ENCODE measurements at places on chromosomes 6 and 20. TPM values are rescaled to one million over a fixed set of nuclear protein-coding genes. Genes with fewer than 3 reads are reported as not detected.

Gene SPATA25
- total RNA-seq = 1.3 TPM

Gene MEI4
- total RNA-seq = not detected

Gene DPPA5
- total RNA-seq = not detected

Gene MAP3K7
- 20.4 TPM for total RNA-seq

Gene FRS3
- total RNA-seq = 8.5 TPM

Gene CLPSL1
- total RNA-seq = not detected

Gene IMPG1
- not detected for total RNA-seq

Gene RAET1E
- 0.96 TPM for total RNA-seq

Gene POM121L2
- not detected for total RNA-seq

Gene OR2B6
- not detected for total RNA-seq

Gene VSTM2L
- total RNA-seq = 12.9 TPM

Gene KCNK17
- 3.7 TPM for total RNA-seq

Gene ELOVL4
- total RNA-seq = 0.17 TPM

Gene JPH2
- 7.9 TPM for total RNA-seq

Gene C6orf52
- not detected for total RNA-seq

DNA sequence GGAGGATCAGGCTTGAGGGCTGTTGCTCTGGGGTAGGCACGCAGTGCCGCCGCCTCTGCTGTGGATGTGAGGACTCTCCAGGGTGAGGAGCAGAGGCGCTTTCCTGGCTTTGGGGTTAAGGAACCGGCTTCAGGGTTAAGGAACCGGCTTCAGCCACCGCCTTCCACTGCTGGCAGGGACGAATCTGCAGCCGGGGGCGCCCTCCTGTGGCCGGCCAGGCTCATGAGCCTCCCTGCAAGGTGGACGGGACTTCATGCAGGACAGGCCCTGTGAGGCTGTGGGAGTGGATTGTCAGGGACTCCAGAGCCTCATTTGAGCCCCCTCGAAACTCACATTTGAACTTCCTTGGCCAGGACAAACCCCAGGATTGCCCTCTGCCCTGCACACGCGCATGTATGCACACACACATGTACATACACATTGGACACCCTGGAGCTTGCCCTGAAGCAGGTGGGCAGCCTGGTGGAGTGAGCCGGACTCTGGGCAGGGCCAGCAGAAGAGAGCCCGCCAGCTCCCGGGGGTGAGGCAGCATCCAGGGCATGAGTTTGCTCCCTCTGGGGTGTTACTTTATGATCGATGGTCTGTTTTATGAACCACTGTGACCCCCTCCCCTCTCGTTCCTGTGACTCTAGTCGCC, 146.9 kb downstream of the PHACTR3 start:
- H3K27me3 ChIP-seq = peaks cover 41% of the 10 kb centered on the region
- no peak overlapping the region for H3K27ac ChIP-seq
- H3K4me1 ChIP-seq = peaks cover 18% of the 10 kb centered on the region
- DNase-seq = peak; percentile 83
- no peaks in the 10 kb centered on the region for H3K36me3 ChIP-seq

DNA sequence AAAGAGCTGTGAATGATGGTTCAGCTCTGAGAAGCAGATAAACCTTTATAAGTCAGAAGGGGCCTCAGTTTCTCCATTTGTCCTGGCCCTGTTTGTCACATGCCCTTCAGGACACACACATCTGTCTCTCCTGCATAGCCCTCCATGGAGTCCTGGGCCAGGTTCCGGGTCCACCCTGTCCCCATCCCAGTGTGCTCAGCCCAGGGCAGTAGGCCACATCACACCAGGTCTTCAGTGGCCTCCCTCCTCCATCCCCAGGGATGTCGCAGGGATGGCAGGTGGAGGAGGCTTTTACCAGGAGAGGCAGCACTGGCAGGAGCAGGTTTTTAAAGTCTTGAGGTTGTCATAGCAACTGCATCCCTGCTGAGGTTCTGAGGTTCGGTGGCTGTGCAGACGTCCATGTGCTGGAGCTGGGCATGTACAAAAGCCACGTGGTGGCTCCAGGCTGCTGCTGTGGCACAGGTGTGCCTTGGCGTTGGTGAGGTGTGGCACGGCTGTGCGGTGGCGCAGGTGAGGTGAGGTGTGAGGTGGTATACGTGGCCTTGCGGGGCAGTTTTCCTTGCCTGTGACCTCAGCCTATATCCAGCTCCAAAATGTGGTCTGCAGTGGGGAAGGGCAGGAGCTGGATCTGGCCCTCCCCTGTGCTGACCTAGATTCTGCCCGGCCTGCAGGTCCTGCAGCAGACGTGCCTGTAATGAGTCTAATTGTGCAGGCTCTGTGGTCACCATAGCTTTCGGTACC, 8.0 kb upstream of the NPBWR2 start:
- H3K27ac ChIP-seq = no peak overlapping the region
- no peaks in the 10 kb centered on the region for H3K36me3 ChIP-seq
- H3K4me3 ChIP-seq = no peak overlapping the region
- H3K4me1 ChIP-seq = no peaks in the 10 kb centered on the region
- no peaks in the 10 kb centered on the region for H3K27me3 ChIP-seq
- DNase-seq = peak; percentile 45

- H3K4me3 ChIP-seq = no peak overlapping the region
- no peaks in the 10 kb centered on the region for H3K36me3 ChIP-seq
- no peak overlapping the region for H3K27ac ChIP-seq
- DNase-seq = no peak
Observed at GRCh38 chr20:50020288-50020687, 37.5 kb downstream of the SNAI1 start.

- H3K4me1 ChIP-seq = no peaks in the 10 kb centered on the region
- no peaks in the 10 kb centered on the region for H3K27me3 ChIP-seq
- H3K4me3 ChIP-seq = no peak overlapping the region
- H3K36me3 ChIP-seq = peaks cover 22% of the 10 kb centered on the region
- no peak for DNase-seq
Observed at GRCh38 chr6:129617986-129618385, 92.0 kb downstream of the ARHGAP18 start.

DNA sequence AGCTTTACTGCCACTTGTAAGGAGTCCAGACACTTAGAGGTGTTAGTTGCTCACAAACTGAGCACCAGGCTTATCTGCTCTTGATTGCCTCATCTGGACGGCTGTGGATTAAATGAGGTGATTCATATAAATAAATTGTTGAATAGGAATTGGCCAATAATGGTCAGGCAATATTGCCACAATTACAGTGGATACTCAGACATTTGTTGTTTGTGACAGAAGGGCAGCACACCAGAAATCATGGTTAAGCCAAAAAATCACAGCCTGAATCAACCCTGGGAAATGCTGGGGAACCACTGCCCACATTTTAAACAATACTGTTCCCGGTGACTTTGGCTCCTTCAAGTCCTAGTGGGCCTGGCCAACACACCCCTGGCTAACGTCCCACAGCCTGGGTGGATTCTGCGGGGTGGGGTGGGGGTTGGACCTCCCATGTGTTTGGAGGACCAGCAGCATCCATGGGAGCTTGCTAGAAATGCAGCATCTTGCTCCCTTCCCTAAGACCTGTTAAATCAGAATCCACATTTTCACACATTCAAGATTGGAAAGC, 29.5 kb upstream of the SPDEF start:
- no peak for DNase-seq
- no peaks in the 10 kb centered on the region for H3K27me3 ChIP-seq
- no peak overlapping the region for H3K27ac ChIP-seq
- H3K4me3 ChIP-seq = no peak overlapping the region
- H3K4me1 ChIP-seq = no peaks in the 10 kb centered on the region

- H3K27ac ChIP-seq = no peak overlapping the region
- H3K36me3 ChIP-seq = no peaks in the 10 kb centered on the region
- H3K4me1 ChIP-seq = no peaks in the 10 kb centered on the region
- H3K4me3 ChIP-seq = no peak overlapping the region
- H3K27me3 ChIP-seq = no peaks in the 10 kb centered on the region
Observed at GRCh38 chr20:868279-868678, 34.8 kb downstream of the FAM110A start.

- peaks cover 80% of the 10 kb centered on the region for H3K36me3 ChIP-seq
- no peaks in the 10 kb centered on the region for H3K27me3 ChIP-seq
- no peak overlapping the region for H3K27ac ChIP-seq
- peaks cover 17% of the 10 kb centered on the region for H3K4me1 ChIP-seq
- H3K4me3 ChIP-seq = no peak overlapping the region
Observed at GRCh38 chr6:160042014-160042773, 73.3 kb downstream of the IGF2R start.

GRCh38 chr6:122374307-122374706, 25.1 kb upstream of the HSF2 start:
- no peaks in the 10 kb centered on the region for H3K4me1 ChIP-seq
- no peaks in the 10 kb centered on the region for H3K27me3 ChIP-seq
- DNase-seq = no peak
- H3K36me3 ChIP-seq = no peaks in the 10 kb centered on the region
- no peak overlapping the region for H3K27ac ChIP-seq

GRCh38 chr20:38880952-38881735, 45.1 kb upstream of the FAM83D start:
- H3K4me3 ChIP-seq = no peak overlapping the region
- H3K27ac ChIP-seq = no peak overlapping the region
- peaks cover 21% of the 10 kb centered on the region for H3K4me1 ChIP-seq
- no peaks in the 10 kb centered on the region for H3K27me3 ChIP-seq
- no peaks in the 10 kb centered on the region for H3K36me3 ChIP-seq

- peak overlapping the region; percentile 43 for H3K27ac ChIP-seq
- H3K27me3 ChIP-seq = no peaks in the 10 kb centered on the region
- peak overlapping the region; percentile 13 for H3K4me3 ChIP-seq
- DNase-seq = no peak
- no peaks in the 10 kb centered on the region for H3K36me3 ChIP-seq
- peaks cover 45% of the 10 kb centered on the region for H3K4me1 ChIP-seq
Observed at GRCh38 chr6:17703256-17703694, 3.5 kb downstream of the NUP153 start.

- H3K4me3 ChIP-seq = no peak overlapping the region
- no peaks in the 10 kb centered on the region for H3K4me1 ChIP-seq
- no peak for DNase-seq
Observed at GRCh38 chr6:48977573-48977972, 485.5 kb downstream of the MMUT start.

DNA sequence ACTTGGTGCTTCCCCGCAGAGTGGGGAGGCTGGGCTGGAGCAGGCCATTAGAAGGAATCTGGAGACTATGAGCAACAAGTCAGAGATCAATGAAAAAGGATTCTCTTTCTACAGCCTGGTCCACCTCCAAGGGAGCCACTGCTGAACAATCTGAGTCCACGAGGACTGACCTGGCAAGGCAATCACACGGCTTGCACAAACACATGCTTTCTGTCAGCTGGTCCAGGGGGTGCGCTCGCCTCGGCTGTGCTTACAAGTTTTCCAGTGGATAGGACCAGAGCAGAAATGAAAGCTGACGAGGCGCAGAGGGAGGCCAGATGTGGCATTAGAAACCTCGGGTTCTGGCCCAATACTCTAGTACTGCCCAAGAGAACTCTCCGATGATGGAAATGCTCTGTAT, 18.1 kb downstream of the KCNK5 start:
- H3K36me3 ChIP-seq = no peaks in the 10 kb centered on the region
- no peak overlapping the region for H3K27ac ChIP-seq
- DNase-seq = no peak
- H3K27me3 ChIP-seq = no peaks in the 10 kb centered on the region

DNA sequence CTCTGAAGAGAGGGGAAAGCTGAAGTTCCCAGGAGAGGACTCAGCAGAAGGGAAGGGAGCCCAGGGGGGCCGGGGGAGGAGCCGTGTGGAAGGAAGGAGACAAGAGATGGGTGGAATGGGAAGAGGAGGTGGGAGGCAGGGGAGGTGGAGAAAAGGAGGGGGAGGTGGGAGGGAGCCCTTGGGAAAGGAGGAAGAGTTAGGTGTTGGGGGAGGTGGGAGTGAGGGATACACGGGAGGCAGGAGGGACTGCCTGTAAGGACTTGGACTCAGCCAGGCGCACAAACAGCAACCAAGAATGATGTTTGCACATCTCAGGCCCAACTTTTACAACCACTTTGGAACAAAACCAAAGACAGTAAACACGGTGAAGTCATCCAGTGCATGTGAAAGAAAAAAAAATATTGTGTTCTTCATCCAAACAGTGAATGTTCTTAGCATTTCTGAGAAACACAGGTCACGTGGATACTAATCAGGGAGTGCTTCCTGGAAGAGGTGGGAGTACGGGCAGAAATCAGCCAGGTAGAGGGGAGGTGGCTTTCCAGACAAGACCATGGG, 17.4 kb upstream of the LSM14B start:
- no peak overlapping the region for H3K27ac ChIP-seq
- H3K36me3 ChIP-seq = no peaks in the 10 kb centered on the region
- H3K4me3 ChIP-seq = no peak overlapping the region
- DNase-seq = no peak

- H3K36me3 ChIP-seq = peaks cover 87% of the 10 kb centered on the region
- H3K27me3 ChIP-seq = no peaks in the 10 kb centered on the region
- no peak overlapping the region for H3K27ac ChIP-seq
- no peak for DNase-seq
- H3K4me3 ChIP-seq = no peak overlapping the region
- H3K4me1 ChIP-seq = peaks cover 26% of the 10 kb centered on the region
Observed at GRCh38 chr20:63210011-63210605, 5.8 kb downstream of the YTHDF1 start.

GRCh38 chr6:85580118-85580877, 13.4 kb downstream of the SNX14 start:
- no peaks in the 10 kb centered on the region for H3K27me3 ChIP-seq
- H3K4me1 ChIP-seq = no peaks in the 10 kb centered on the region
- no peak overlapping the region for H3K27ac ChIP-seq
- H3K36me3 ChIP-seq = peaks cover 9% of the 10 kb centered on the region
- no peak for DNase-seq
- H3K4me3 ChIP-seq = no peak overlapping the region

GRCh38 chr20:48797850-48798747, 29.7 kb downstream of the PREX1 start:
- H3K4me3 ChIP-seq = no peak overlapping the region
- H3K4me1 ChIP-seq = peaks cover 20% of the 10 kb centered on the region
- no peaks in the 10 kb centered on the region for H3K36me3 ChIP-seq
- no peak overlapping the region for H3K27ac ChIP-seq
- peak; percentile 35 for DNase-seq

- H3K4me1 ChIP-seq = peaks cover 74% of the 10 kb centered on the region
- H3K36me3 ChIP-seq = peaks cover 7% of the 10 kb centered on the region
- H3K27ac ChIP-seq = peak overlapping the region; percentile 77
- no peaks in the 10 kb centered on the region for H3K27me3 ChIP-seq
- DNase-seq = no peak
Observed at GRCh38 chr20:46400828-46401477, 5.5 kb downstream of the ELMO2 start.

- no peak overlapping the region for H3K4me3 ChIP-seq
- no peak overlapping the region for H3K27ac ChIP-seq
- no peaks in the 10 kb centered on the region for H3K4me1 ChIP-seq
- H3K36me3 ChIP-seq = no peaks in the 10 kb centered on the region
Observed at GRCh38 chr6:76764057-76764456, 691.6 kb upstream of the IMPG1 start.

- DNase-seq = no peak
- no peaks in the 10 kb centered on the region for H3K27me3 ChIP-seq
- no peaks in the 10 kb centered on the region for H3K36me3 ChIP-seq
- peak overlapping the region; percentile 6 for H3K27ac ChIP-seq
- no peak overlapping the region for H3K4me3 ChIP-seq
Observed at GRCh38 chr6:108608453-108609275, 47.9 kb downstream of the FOXO3 start.
